Stimulated activated naive CD4-positive, alpha-beta T cell treated with Interleukin-2 at 50 U/mL for 16 hours (primary cell): ENCODE measurements at places on chromosomes 7 and 10.

- DNase-seq, result no peak
Measured at GRCh38 chr10:119095640-119096039, 8.3 kb upstream of the DENND10 start.

DNA sequence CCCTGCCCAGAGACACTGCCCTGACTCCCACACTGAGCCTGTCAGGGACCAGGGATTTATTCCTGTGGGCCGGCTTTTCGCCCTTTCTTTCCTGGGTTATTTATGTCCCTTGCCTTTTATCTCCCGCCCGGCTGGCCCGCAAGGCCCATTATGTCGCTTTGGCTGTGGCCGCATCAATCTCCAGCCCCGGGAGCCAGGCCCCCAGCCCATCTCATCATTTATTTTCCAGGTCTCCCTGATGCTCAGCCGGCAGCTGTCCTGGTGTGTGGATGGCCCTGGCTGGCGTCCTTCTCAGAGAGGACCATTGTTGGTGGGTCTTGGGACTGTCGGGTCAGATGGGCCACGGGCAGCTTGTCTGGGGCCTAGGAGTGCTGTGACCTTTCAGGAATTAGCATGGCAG is 82.3 kb downstream of the FAM241B start:
- DNase-seq, result no peak

DNA sequence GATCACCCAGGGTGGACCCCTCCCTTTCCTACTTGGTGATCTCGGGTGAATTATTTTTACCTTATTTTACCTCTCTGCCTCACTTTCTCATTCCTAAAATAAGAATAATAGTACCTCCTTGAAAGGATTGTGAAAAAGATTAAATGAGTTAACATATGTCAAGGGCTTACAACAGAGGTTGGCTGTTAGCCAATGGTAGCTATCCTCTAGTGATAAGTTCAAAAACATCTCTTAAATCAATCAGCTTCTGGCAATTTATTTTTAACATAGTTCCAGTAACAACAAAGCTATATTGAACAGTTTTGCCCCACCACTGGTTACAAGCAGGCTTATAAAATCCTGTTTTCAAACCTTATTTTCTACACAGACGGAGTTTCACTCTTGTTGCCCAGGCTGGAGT is 45.4 kb downstream of the TMEM168 start:
- DNase-seq, result no peak

- DNase-seq, result no peak
Measured at GRCh38 chr7:78463039-78463438, 664.5 kb downstream of the PHTF2 start.

DNA sequence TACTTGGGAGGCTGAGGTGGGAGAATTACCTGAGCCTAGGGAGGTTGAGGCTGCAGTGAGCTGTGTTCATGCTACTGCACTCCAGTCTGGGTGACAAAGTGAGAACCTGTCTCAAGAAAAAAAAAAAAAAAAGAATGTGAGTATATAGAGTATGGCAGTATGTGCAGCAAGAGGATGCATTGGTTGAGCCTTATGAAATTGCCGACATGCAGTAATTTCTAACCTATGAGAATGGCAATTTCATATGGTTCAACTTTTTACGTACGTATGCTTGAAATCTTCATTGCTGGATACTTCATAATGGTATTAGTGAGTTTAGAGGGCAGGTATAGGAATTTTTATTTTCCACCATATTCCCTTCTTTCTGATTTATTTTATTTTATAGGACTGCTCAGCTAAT is 4.6 kb upstream of the FAM133B start:
- DNase-seq, result no peak

GRCh38 chr7:18558910-18559309 is 63.4 kb downstream of the HDAC9 start:
- DNase-seq, result no peak

DNA sequence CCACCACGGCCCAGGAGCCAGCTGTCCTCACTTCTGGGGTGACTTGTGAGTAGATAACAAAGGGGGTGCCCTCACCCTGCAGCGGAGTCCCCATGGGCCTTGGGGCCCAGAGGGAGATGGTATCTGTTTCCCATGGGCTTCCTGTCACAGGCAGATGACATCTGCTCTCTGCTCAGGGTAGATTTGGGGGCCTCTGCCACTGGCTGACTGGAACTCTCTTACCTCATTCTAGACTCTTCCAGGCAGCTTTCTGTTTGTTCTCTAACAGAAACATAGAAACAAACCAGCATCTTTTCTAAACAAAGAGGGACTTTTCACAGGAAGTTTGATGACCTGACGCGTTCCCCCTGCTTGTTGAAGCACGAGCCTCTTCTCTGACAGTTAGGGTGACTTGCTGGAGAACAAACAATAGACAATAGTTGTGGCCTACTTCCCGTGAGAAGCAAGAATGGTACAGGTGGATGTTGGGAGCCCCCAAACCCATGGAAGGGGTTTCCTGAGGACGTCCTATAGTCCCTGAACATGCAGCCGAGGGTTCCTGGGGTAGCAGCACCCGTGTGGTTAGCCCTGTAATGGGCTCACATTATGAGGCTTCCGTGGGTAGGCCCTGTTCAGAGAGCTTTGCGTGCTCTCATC is 61.6 kb downstream of the GRK5 start:
- peak; percentile 59 for DNase-seq

- peak; percentile 79 for DNase-seq
Measured at GRCh38 chr7:602341-603141, 82.9 kb upstream of the PDGFA start.

DNA sequence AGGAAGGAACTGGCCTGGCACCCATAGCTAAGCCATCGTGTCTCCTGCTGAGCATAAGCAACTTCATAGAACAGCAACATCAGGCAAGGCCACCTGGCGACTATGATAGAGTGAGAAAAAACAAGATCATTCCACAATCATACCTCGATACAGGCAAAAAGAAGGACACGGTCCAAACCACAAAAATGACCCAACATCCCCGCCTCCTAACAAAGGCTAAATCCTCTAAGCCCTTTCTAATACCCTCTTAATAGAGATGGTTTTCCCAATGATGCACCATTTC is 40.2 kb upstream of the SVOPL start:
- no peak for DNase-seq

- no peak for DNase-seq
Measured at GRCh38 chr7:27098578-27099451, 3.0 kb upstream of the HOXA1 start.

GRCh38 chr7:13540429-13540828 is 449.0 kb downstream of the ETV1 start:
- DNase-seq, result no peak

DNA sequence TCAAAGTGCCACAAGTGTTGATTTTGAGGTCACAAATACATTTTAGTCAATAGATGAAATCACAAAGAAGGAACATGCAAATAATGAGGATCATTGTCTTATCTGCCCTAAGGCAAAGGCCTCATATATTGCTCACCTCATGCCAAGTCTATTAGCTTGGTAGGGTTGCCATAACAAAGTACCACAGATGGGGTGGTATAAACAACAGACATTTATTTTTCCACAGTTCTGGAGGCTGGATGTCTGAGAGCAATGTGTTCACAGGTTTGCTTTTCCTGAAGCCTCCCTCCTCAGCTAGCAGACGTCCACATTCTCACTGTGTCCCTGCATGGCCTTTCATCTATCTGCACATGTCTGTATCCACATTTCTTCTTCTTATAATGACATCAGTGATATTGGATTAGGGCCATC is 59.6 kb downstream of the RELN start:
- DNase-seq, result no peak

DNA sequence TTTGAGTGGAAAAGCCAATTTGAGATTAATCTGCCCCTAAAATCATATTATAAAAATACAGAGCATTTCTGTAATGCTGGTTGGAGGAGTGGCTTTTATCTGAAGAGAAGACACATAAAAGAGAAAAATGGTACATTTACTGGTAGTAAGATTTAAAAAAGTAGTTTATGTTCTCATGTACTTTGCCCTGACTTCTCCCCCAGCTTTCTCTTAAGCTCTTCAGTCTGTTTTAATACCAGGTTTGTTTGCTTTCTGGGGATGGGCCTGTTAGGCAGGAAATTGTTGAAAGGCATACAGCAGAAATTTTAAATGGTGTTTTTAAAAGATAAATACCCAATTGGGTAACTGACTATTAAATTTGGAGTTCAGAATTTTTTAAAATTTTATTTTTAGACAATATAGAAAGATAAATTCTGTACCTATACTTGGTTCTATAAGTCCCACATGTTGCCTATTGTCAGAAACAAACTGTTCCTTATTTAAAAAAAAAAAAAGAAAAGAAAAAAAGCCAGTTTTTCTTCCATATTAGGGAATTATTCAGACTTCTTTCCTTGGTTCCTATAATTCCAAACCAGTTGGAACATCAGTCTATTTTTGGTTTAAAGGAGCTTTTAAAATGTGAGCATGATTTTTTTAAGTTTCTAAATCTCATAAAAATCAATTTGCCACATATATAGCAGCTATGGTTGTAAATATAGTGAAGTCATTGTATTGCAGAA is 136.6 kb downstream of the ARID5B start:
- DNase-seq, result no peak

GRCh38 chr7:134757938-134758337 is 21.5 kb upstream of the CALD1 start:
- DNase-seq, result no peak

DNA sequence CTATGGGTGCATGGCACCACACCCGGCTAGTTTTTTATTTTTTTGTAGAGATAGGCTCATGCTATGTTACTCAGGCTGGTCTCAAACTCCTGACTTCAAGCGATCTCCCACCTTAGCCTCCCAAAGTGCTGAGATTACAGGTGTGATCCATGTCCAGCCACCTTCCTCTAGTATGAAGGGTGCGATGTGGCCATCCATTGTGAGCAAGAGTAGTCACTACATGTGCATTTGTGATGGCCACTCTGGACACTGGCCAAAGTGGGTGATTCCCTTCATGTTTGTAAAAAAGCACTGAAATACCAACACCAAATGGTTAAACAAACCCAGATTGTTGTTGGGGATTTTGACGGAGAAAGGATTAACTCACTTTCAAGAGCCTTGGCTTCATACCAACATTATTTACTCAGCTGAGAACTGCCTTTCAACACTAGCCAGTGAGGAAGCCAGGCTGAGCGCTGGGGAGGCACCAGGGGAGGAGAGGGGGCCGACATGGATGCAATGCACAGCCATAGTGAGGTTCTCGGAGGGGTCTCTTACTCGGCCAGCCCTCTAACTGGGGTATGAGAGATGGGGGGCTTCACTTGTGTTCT is 198.1 kb upstream of the LYZL2 start:
- DNase-seq, result no peak

DNA sequence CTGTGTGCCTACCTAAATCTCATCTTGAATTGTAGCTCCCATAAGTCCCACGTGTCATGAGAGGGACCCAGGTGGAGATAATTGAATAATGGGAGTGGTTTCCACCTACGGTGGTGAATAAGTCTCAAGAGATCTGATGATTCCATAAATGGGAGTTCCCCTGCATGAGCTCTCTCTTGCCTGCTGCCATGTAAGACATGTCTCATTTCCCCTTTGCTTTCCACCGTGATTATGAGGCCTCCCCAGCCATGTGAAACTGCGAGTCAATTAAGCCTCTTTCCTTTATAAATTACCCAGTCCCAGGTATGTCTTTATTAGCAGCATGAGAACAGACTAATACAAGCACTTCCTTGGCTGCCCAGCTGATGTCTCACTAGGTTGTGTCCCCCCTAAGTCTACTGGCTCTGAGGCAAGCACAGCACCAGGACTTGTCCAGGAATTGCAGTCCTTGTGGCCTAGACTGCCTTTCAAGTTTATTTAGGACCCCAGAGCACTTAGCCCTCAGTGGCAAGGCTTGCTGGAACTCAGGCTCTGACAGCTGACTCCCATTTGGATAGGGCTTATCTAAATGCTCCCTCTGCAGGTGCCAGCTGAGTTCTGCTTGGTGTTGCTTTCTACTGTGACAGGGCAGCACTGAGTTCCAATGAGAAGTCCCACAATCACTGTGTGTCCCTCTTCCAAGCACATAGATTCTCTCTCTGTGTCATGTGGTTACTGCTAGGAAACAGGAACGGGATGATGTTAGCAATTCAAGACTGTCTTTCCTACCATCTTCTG is 59.0 kb upstream of the TAS2R16 start:
- DNase-seq, result no peak
